ENCODE measurements at places on chromosomes 5 and 9. TPM values are rescaled to one million over a fixed set of nuclear protein-coding genes. Genes with fewer than 3 reads are reported as not detected.

DNA sequence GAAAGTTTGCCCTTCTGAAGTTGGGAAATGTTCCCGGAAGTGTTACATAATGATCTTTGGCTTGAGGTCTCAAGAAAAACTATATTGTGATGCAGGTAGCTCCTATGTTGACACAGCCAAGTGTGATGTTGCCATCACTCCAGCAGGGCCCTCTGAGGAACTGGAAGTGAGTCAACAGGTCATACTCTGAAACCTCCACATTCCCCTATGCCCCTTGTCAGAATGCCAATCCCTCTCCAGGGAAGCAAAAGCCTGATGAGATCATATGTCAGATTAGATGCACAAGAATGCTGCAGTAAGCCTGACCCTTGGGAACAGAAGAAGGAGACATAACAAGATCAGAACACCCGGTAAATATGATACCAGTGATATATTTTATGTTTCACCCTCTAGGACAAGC is 66.8 kb upstream of the ITGA2 start:
- peaks cover 5% of the 10 kb centered on the region for H3K4me1 ChIP-seq
- no peak overlapping the region for H3K4me3 ChIP-seq
- no peak for DNase-seq
- no peak overlapping the region for H3K27ac ChIP-seq

- H3K27ac ChIP-seq = peak overlapping the region; percentile 96
- H3K4me3 ChIP-seq = peak overlapping the region; percentile 70
- H3K36me3 ChIP-seq = no peaks in the 10 kb centered on the region
- H3K27me3 ChIP-seq = peaks cover 29% of the 10 kb centered on the region
- H3K4me1 ChIP-seq = peaks cover 32% of the 10 kb centered on the region
Observed at GRCh38 chr5:132226516-132227234, 978 bp downstream of the P4HA2 start.

GRCh38 chr5:127634007-127634406 is 14.9 kb upstream of the CTXN3 start:
- no peak overlapping the region for H3K4me3 ChIP-seq
- no peaks in the 10 kb centered on the region for H3K36me3 ChIP-seq
- no peak overlapping the region for H3K27ac ChIP-seq
- no peaks in the 10 kb centered on the region for H3K4me1 ChIP-seq

- no peak for DNase-seq
- H3K27ac ChIP-seq = no peak overlapping the region
- peaks cover 20% of the 10 kb centered on the region for H3K36me3 ChIP-seq
- H3K4me3 ChIP-seq = no peak overlapping the region
Observed at GRCh38 chr5:157288405-157289163, 22.7 kb downstream of the CYFIP2 start.

GRCh38 chr5:143479394-143479793 is 75.9 kb upstream of the NR3C1 start:
- no peak overlapping the region for H3K27ac ChIP-seq

Gene CCDC171
- total RNA-seq = 2.3 TPM

- no peak overlapping the region for H3K4me3 ChIP-seq
- H3K27ac ChIP-seq = no peak overlapping the region
- no peaks in the 10 kb centered on the region for H3K27me3 ChIP-seq
- H3K36me3 ChIP-seq = no peaks in the 10 kb centered on the region
- no peaks in the 10 kb centered on the region for H3K4me1 ChIP-seq
Observed at GRCh38 chr5:33409435-33410170, 31.2 kb upstream of the TARS1 start.

GRCh38 chr9:133048595-133048994 is 13.2 kb upstream of the CEL start:
- peak; percentile 54 for DNase-seq
- H3K4me1 ChIP-seq = no peaks in the 10 kb centered on the region
- H3K36me3 ChIP-seq = no peaks in the 10 kb centered on the region
- H3K27ac ChIP-seq = no peak overlapping the region
- no peak overlapping the region for H3K4me3 ChIP-seq

- H3K4me1 ChIP-seq = no peaks in the 10 kb centered on the region
- no peaks in the 10 kb centered on the region for H3K27me3 ChIP-seq
- DNase-seq = no peak
- H3K27ac ChIP-seq = no peak overlapping the region
- H3K36me3 ChIP-seq = no peaks in the 10 kb centered on the region
Observed at GRCh38 chr5:174145091-174145490, 99.6 kb downstream of the NSG2 start.

DNA sequence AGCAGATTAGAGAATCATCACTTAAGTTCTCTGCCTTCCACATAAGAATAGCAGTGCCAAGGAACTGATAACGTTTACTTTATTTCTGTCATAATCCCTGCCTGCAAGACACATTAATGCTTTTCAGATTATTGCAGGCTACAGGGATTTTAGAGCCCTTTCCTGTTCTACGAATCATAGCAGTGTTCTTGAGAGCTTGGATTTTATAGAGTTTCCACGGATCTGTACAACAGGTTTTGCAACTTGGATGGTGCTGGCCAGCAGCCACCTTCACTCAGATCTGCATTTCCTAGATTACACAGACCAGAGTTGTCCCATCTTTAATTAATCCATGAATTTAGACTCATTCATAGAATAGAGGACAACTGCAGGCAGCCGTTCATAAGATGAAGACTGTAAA is 38.1 kb downstream of the SLC12A2 start:
- H3K4me3 ChIP-seq = no peak overlapping the region
- H3K4me1 ChIP-seq = no peaks in the 10 kb centered on the region
- H3K27ac ChIP-seq = no peak overlapping the region
- no peak for DNase-seq
- no peaks in the 10 kb centered on the region for H3K36me3 ChIP-seq

DNA sequence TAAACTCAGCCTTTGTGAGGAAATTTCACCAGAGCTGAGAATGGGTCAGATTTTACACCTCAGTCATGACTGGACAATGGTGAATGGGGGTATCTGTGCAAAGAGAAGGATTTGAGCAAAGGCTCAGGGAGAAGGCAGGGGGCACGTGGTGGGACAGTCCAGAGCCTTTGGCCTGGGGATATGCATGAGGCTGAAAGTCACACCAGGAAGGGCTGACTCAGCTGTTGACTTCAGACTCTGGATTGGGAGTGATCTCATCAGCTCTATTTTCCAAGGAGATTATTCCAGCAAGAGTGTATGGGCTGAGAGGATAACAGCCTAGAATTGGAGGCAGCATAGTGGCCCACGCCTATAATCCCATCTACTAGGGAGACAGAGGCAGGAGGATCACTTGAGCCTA is 53.6 kb downstream of the SAXO1 start:
- no peaks in the 10 kb centered on the region for H3K36me3 ChIP-seq
- no peaks in the 10 kb centered on the region for H3K4me1 ChIP-seq
- no peak overlapping the region for H3K4me3 ChIP-seq
- no peak overlapping the region for H3K27ac ChIP-seq
- H3K27me3 ChIP-seq = no peaks in the 10 kb centered on the region

DNA sequence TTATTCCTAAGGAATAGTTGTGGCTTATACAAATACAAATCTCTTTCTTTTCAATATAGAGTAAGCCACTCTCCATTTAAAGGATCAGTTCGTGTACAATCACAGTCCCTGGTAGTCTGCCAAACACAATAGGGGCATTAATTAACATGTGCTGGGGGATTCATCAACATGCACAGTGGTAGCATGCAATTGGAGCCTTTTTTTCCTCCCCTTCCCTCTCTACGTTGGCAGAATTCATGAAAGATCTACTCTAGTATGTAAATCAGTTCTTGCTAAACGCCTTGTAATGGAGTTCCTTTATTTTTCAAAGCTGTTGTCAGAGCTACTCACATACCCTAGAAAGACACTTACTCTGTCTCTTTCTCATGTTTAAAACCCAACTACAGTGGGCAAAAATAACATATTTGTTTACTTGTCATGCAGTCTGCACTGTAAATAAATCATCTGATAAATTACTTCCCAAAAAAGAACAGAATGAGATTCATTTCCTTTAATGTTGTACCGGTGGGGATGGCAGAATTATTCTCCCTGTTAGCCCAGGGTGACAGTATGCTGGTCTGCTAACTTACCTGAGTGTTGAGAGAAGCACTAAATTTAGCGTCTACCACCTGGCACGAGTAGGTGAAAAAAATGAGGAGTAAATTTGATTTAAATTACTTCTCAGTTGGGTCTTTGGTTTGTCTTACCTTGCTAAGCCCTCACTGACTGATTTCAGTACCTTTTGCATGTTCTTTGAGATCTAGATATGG is 341.5 kb upstream of the CCNH start:
- H3K36me3 ChIP-seq = no peaks in the 10 kb centered on the region
- no peaks in the 10 kb centered on the region for H3K4me1 ChIP-seq
- no peaks in the 10 kb centered on the region for H3K27me3 ChIP-seq
- no peak overlapping the region for H3K4me3 ChIP-seq
- H3K27ac ChIP-seq = no peak overlapping the region

- DNase-seq = peak; percentile 32
- no peak overlapping the region for H3K4me3 ChIP-seq
- no peaks in the 10 kb centered on the region for H3K27me3 ChIP-seq
Observed at GRCh38 chr5:133485468-133485867, 126.9 kb downstream of the FSTL4 start.

- H3K4me1 ChIP-seq = peaks cover 9% of the 10 kb centered on the region
- H3K4me3 ChIP-seq = no peak overlapping the region
- H3K27ac ChIP-seq = no peak overlapping the region
- H3K27me3 ChIP-seq = no peaks in the 10 kb centered on the region
Observed at GRCh38 chr5:78718824-78719223, 70.3 kb upstream of the LHFPL2 start.

DNA sequence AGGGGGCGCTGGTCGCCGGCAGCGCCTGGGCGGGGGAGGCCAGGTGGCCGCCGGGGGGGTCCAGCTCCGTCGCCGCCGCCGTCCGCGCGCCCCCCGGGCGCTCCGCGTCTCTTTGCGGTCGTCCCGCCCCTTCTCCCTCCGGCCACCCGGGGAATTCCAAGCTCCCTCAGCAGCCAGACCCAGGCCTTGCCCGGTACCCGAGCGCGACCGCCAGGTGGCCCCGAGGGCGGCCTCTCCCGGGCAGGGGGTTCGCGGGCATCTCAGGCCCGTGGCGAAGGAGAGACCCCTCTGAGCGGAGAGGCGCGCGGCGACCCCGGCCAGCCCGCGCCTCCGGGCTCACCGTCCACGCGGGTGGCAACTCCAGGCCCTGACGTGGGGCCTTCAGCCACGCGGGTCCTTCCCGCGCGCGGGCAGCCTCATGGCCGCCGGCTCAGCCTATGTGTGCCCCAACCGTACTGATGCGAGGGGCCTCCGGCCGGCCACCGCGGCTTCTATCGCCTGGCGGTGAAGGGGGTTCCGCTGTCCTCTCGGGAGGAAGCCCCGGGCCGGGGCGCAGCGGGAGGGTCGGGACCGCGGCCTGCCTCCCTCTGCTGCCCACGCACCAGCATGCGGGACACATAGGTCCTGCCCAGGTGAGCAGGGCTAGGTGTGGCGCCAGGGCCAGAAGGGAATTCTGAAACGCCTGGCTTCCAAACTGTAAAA is 529 bp upstream of the NRARP start:
- no peak for DNase-seq
- H3K27ac ChIP-seq = peak overlapping the region; percentile 51
- H3K4me3 ChIP-seq = peak overlapping the region; percentile 47
- H3K4me1 ChIP-seq = peaks cover 78% of the 10 kb centered on the region
- H3K27me3 ChIP-seq = peaks cover 14% of the 10 kb centered on the region

Gene INSL6
- total RNA-seq = not detected

DNA sequence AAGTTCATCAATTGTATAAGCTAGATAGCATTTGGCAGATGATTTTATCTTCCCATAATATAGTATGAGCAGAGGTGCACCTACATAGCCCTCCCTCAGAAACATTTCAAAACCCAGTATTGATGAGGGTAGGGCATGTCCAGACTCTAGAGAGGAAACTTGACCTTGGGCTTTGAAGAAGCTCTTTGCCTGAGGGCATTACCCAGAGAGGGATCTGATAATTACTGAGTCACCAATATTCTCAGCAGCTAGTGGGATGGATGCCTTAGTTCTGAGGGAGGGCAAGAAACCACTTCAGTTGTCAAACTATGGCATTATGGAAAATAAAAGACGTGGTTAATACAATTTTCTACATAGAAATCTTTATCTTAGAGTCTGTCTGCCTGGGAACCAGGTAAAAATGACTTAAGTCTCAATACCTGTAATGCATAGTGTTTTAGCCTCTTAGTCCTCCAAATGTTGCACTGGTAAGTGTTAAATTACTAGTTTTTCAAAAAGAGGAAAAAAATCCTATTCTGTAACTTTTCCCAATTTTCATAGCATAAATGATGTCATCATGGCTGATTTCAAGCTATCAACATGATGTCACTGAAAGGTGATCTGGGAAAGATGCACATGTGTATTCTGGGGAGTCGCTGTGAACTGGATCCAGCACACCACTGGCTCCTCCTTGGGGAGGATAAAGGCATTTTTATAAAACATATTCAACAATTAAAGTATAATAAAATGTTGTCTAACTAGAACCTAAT is 809.0 kb downstream of the KCTD16 start:
- H3K4me1 ChIP-seq = no peaks in the 10 kb centered on the region
- H3K4me3 ChIP-seq = no peak overlapping the region
- no peaks in the 10 kb centered on the region for H3K27me3 ChIP-seq
- no peak for DNase-seq
- H3K36me3 ChIP-seq = no peaks in the 10 kb centered on the region

Gene HAUS6
- total RNA-seq = 7.9 TPM

DNA sequence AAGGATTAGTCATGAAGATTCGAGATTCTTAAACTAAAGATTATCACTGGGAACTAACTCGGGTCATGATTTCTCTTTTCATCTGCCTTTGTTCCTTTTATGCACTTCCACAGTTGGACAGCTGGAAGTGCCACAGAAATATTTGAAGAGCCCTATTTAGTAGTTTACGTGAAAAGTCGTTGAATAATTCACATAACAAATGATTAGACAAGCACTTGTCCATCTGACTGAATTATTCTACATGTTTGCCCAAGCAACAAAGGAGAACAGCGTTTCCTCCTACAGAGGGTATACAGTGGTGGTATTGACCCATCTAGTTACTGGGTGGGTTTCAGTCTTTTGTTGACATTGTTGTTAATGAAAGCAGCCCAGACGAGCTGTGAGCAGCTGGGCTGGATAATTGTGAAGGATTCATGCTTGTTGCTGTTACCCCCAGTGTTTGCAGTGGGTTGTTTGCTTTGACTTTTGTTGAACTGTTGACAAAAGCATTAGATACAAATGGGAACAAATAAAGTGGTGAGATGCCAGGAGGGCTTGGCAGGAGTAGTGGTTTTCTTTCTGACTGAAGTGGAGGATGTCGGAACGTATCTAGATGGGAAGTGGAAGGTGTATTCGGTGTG is 96.2 kb downstream of the TLE4 start:
- peaks cover 9% of the 10 kb centered on the region for H3K4me1 ChIP-seq
- DNase-seq = no peak
- H3K4me3 ChIP-seq = no peak overlapping the region
- no peaks in the 10 kb centered on the region for H3K36me3 ChIP-seq
- no peaks in the 10 kb centered on the region for H3K27me3 ChIP-seq
- no peak overlapping the region for H3K27ac ChIP-seq

Data from left lung (tissue), 14 donors.